Gastrocnemius medialis (tissue), 4 donors: ENCODE measurements at places on chromosomes 3 and 15.

DNA sequence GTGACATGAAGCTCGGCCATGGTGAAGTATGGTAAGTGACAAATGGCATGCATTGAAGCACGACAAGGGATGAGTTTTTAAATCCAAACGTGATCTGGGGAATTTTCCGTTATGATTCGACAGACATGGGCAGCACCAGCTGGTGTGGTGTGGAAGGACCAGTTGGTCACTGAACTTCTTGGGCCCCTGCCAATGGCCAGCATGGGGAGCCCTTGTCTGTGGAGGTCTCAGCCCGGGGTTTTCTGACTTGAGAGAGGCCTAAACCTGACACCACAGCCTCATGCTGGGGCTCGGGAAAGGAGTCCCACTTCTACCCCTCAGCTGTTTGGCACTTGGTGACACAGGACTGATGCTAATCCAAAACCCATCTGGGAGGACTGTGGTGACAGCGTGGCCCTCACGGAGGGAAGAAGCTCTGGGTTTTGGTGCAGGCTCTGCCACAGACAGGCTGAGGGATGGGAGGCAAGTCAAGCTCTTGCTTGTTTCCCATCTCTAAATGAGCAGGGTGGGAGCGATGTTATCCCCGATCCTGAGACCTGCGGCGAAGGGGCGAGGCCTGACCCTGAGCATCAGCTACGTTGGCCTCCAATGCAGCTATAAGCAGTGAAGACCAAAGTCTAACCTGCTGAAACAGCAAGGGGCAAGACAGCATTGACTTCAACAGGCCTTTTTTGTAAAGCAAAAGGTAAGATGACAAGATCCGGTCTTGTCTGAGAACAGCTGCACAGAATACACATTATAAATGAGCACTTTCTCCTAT is 69.5 kb downstream of the ATP1B3 start:
- no peaks in the 10 kb centered on the region for H3K4me1 ChIP-seq
- no peaks in the 10 kb centered on the region for H3K36me3 ChIP-seq

- DNase-seq = no peak
- H3K36me3 ChIP-seq = no peaks in the 10 kb centered on the region
- no peak overlapping the region for H3K27ac ChIP-seq
- no peak overlapping the region for H3K4me3 ChIP-seq
- peaks cover 21% of the 10 kb centered on the region for H3K4me1 ChIP-seq
Observed at GRCh38 chr15:98775498-98776230, 127.3 kb downstream of the IGF1R start.

DNA sequence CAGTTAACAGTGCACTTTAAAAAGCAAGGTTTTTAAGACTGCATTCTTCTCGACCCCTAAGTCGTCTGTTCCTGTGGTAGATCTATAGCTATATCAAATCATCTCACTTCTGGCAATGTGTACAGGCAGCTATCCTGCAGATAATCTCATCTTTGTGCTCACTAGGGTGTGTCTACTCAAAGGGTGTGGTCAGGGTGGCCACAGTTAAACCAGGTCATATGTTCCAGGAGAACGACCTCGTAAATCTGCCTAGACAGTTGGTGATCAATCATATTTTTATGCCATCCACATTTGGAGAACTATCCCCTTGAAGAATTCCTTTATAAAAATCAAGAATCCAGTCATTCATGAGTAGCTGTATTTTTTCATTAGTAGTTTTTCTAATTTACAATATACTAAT is 3.0 kb downstream of the VEPH1 start:
- H3K36me3 ChIP-seq = no peaks in the 10 kb centered on the region
- no peak overlapping the region for H3K27ac ChIP-seq
- H3K4me1 ChIP-seq = peaks cover 8% of the 10 kb centered on the region
- peaks cover 6% of the 10 kb centered on the region for H3K27me3 ChIP-seq

DNA sequence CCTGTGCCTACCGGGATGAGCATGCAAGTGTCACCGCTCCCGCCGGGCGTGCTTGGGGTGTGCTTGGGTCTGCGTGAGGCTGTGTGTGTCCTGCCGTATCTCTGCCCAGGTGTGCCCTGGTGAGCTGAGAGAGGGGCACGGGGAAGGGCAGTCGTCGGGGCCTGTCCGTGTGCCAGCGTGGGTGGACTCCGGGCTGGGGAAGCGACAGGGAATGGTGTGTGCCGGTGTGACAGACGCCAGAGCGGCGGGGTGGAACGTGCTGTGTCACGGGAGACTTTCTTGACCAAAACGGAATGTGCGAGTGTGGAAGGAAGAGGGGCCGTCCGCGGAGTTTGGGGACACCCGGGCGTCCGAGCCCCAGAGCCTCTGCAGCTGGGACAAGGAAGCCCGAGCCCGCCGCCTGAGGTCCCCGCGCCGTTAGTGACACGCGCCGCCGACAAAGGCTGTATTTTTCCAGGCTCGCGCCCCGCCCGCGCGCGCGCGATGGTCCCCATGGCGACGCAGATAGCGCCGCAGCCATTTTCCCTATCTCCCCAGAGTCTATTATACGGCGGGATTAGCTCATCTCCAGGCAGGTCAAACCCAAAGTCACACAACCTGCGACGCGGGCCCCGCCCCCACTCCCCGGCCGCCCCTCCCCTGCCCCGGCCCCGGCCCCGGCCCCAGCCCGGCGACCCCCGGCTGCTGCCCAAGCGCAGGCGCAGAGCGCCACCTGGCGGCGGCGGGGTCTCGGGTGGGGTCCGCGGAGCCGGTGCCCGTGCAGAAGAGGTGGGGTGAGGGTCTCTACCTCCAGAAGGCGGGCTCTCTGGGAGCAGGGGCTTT is 4.5 kb upstream of the GATA2 start:
- peak overlapping the region; percentile 64 for H3K4me3 ChIP-seq
- no peak overlapping the region for H3K27ac ChIP-seq
- DNase-seq = no peak
- peaks cover 15% of the 10 kb centered on the region for H3K4me1 ChIP-seq
- peaks cover 72% of the 10 kb centered on the region for H3K27me3 ChIP-seq
- no peaks in the 10 kb centered on the region for H3K36me3 ChIP-seq

DNA sequence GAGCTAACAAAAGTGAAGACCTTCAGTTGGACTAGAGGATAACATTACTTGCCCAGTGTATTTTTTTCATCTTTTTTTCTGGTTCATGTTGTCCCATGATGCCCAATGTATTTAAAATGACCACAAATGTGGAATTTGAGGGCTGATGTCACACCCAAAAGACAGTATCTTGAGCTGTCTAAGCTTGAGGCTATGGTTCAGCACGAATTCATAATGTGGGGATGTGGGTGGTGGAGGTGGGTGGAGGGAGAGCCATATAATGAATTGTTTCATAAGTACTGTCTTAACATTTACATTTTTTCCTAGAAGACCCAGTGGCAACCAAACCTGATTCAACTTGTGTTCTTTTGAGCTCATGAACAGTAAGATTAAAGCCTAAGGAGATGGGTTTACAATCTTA is 37.5 kb downstream of the CHAC1 start:
- H3K27ac ChIP-seq = no peak overlapping the region
- no peaks in the 10 kb centered on the region for H3K27me3 ChIP-seq
- H3K4me1 ChIP-seq = no peaks in the 10 kb centered on the region
- H3K36me3 ChIP-seq = peaks cover 78% of the 10 kb centered on the region
- DNase-seq = no peak
